ENCODE measurements at places on chromosomes 1 and 21.

DNA sequence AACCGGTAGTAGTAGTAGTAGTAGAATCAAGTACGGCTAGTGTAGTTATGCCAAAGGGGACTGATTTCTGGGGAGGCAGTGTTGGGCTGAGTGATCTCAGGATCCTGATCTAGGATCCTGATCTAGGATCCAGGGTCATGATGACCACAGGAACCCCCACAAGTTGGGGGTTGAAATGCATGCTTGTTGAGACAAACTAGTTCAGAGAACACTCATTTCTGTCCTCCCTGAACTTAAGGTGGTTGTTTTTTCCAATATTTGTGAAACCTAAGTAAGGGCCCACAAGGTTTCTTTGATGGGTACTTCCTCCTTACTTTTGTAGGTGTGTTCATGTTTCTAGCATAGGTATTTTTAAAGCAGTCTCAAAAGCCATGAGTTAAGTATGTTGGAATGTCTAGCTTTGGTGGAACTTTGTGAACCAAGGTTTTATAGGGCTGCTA, 33.9 kb upstream of the PDC start:
- no peak for DNase-seq

DNA sequence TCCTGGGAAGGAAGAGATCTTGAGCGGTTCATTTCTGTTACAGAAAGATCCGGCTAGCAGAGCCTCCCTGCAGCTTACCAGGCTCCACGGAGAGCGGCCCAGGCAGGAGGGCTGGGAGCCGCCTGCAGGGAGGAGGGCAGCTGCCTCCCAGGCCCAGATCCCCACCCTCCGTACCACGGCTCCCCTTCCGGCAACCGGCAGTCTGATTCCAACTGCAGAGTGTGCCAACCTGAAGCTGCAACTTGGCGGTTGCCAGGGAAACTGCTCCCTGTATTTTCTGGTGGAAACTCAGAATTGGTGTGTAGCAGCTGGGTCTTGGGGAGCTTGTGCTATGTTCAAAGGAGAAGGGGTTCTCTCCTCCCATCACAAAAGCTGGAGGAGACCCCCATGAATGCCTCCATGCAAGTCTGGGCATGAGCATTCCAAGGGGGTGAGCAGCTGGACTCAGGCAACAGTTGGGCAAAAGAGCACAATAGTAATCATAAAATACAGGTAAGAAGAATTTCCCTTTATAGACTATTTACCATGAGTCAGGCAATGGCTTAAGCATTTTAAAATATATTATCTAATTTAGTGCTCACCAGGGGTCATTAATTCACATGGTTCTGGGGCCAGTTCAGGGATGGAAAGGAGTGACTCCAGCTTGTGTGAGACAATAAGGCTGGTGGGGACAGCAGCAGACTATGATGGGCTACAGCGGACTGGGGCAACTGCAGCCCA, 46.1 kb upstream of the KAZN start:
- no peak for DNase-seq

GRCh38 chr1:222459652-222460051, 88.3 kb downstream of the HHIPL2 start:
- no peak for DNase-seq

- DNase-seq = no peak
These were observed 25.6 kb upstream of the VAV3 start for GRCh38 chr1:107990606-107991005.

- DNase-seq = no peak
These were observed 329.4 kb upstream of the ESRRG start for GRCh38 chr1:217052626-217053025.

DNA sequence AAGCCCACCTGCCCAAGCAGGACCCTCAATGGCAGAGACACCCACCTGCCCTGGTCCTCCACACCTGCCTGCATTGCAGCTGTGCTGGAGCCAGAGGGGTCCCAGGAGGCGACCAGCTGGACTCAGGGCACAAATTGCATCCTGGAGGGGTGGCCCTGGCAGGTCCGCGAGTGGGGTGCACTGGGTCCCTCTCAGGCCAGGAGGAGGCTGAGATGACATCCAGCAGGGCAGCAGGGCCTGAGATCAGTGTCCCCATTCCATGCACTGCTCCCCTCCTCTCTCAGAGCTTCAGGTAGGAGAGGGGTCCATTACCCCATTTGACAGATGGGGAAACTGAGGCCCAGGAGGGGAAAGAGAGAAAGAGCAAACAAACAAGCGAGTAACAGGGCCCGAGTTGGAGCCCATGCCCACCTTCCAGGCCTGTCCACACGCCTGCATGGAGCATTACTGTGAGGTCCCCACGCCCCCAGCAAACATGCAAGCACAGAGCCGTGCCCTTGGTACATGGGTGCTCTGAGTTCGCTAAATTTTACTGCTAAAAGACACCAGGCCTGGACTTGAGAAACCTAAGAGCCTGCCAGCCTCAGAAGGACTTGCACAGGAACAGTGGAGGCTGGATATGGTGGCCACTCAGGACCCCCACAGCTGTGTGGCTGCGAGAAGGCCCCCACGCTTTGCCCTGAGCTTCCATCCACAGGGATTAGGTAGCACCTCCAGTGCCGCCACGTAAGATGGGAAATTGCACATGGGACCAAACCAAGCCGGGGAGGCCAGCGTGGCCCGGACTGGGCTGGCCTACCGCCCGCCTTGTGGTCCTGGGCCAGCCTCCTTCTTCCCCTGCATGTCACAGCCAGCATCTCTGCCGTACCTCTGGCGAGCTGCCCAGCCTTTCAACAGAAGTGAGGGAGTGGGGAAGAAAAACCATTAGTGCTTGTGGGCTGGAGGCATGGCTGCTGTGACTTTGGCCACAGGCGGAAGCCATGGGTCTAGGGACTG, 7.4 kb downstream of the WNT3A start:
- peak; percentile 7 for DNase-seq

DNA sequence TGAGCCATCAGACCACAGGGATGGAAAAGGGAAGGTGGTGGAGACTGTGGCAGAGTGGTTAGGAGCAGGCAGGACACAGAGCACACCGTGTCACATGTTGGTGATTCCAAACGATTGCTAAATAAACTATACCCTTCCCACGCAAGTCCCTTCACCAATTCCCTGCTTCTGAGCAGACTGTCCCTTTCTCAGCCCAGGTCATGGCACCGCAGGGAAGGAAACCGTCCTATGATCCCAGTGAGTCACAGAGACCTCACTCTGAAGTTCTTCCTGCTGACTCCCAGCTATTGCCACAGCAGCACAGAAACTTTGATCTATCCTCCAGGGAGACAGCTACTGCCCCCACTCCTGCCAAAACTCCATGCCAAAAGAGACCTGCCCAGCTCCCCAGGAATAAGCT, 19.2 kb downstream of the RIMS3 start:
- no peak for DNase-seq

DNA sequence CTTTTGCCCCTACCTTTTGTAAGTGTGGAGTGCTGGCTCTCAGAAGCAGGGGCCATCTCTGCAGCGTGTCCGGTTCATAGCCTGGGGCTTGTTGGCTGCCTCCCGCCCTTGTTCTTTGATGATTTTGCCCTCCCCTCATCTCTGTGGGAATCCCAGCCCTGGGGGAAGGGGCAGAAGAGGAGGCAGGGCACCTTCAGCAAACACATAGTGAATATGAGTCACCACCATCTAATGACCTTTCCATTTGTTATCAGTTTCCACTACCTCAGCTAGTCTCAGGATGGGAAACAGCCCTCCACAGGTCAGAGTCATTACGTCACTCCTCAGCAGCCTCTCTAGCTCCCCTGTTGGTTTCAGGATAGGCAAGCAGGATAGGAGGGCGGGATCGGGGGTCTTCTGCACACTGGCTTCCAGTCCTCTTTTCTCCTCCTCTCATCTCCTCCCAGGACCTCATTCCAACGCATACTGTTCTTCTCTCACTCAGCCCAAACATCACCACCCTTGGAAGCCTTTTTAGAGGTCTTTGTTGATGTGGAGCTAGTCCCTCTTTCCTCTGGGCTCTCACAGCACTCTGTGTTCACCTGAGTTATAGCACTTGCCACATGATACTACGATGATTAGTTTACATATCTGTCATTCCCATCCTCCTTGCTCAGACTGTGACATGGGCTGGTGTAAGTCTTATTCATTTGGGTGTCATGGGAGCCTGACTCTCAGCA, 15.8 kb downstream of the GADD45A start:
- peak; percentile 17 for DNase-seq

DNA sequence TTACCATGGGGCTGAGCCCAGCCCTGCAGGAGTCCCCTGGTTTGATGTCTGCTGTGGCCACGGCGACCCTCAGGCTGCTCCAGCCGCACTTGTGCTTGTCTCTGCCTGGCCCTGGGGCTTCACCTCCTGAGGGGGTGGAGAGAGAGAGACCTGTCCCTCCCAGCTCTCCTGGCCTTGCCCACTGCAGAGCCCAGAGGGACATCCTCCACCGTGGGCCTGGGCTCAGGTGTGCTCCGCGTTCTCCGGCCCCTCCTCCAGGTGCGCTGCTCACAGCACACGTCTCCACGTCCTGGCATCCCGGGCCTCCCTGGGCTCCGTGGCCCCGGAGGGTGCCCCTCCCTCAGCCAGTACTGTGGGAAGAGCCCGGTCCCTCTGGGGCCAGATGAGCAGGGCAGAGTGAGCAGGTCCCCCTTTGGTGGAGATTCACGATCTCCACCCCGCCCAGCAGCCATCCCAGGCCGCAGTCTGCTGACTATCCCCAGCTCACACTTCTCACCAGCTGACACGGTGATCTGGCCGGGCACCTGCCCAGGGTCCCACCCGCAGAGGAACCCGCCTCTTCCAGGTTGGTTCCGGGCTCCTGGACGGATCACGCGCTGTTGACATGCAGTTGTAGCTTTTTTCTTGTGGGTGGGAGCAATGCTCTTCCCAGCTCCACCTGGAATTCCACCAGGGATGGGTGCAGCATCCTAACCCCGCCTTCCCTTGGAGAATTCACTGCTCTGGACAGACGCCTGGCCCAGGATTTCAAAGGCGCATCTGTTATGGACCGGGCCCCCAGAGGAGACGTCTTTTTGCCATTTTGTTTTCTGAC, 41.8 kb upstream of the POFUT2 start:
- no peak for DNase-seq

- DNase-seq = no peak
These were observed 117.7 kb downstream of the TPTE start for GRCh38 chr21:10639123-10639522.

DNA sequence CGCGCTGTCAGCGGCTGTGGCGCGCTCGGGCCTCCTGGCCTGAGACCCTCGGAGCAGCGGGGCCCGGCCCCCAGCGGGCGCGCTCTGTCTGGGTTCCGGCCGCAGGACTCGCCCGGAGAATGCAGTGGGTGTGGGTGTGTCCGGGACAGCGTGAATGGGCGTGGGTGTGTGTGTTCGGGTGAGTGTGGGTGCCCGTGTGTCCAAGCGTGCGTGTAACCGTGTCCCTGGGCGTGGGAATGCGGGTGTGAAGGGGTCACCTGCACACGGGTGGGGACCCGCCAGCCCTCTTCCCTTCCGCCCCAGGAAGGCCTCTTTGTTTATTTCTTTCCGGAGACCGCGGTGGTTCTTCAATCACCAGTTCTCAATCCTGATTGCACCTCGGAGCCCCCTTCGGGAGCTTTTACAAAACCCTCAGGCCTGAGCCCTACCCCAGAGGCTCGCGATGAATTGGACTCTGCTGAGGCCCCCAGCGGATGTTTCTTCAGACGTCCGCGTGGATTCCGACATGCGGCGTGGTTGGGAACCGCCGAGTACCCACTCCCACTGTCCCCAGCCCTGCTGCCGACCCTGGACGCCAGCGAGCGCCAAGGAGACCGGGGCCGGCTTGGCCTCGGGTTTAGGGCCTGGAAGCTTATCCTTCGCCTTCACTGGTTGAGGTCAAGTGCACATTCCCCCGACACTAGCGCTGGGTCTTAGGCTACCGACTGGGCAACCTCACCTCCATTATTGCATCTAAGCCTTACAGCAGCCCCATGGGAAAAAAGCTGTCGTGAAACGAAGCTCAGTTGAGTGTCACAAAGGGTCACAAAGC, 19.3 kb downstream of the SERTAD4 start:
- DNase-seq = no peak

DNA sequence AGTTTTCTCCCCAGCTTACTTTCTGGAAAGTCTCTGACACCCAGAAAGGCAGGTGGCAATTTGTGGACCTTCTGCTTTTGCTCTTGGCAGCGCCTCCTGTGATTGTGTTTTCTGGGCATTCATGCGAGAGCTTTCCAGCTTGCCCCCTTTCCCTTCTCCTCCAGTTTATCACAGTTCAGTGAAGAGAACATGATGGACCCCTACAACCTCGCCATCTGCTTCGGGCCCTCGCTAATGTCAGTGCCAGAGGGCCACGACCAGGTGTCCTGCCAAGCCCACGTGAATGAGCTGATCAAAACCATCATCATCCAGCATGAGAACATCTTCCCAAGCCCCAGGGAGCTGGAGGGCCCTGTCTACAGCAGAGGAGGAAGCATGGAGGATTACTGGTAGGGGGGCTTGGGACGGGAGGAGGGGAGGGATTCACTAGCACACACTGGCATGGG, 24.3 kb upstream of the IKBKE start:
- DNase-seq = no peak

GRCh38 chr1:208785629-208786028, 541.4 kb upstream of the PLXNA2 start:
- DNase-seq = no peak

GRCh38 chr1:5896706-5897660, 95.2 kb downstream of the NPHP4 start:
- DNase-seq = no peak

All from stimulated activated CD4-positive, alpha-beta T cell treated with anti-CD3 and anti-CD28 coated beads, Interleukin-2, amount 100 ng/mL, for 24 hours (primary cell).